SJSA1 (cell line): ENCODE measurements at places on chromosomes 1 and 21. TPM values are rescaled to one million over a fixed set of nuclear protein-coding genes. Genes with fewer than 3 reads are reported as not detected.
A peak's percentile ranks its signal among the peaks of the same experiment; 100 is the strongest.

DNA sequence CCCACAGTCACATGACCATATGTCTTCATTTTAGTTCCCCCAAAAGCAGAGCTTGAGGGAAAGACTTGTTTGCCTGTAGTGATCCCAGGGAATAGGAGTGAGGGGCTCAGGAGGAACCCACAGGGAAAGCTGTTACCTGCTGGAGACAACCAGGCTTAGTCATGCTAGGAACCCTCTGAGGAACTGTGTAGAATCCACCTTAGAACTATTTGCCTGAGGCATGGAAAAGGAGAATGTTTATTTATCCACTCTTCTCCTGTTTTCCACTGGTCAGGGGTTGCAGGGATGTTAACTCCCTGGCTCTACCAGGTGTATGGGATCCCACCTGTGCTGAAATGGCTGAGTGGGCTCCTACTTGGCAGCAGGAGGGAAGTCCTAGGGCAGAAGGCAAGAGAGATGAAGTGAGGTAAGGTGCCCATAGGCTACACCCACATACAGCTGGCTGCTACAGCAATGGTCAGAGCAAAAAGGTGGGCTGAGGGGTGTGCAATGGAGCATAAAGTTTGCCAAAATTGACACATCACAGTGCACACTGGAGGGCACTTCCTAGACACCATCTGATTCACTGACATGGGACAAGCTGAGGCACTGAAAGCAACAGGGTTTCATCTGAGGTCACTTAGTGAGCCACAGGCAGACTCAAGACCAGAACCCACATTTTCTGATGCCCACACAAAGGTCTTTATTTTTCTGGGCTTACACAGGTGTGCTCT is 29.7 kb upstream of the CYP4B1 start:
- DNase-seq, result no peak

DNA sequence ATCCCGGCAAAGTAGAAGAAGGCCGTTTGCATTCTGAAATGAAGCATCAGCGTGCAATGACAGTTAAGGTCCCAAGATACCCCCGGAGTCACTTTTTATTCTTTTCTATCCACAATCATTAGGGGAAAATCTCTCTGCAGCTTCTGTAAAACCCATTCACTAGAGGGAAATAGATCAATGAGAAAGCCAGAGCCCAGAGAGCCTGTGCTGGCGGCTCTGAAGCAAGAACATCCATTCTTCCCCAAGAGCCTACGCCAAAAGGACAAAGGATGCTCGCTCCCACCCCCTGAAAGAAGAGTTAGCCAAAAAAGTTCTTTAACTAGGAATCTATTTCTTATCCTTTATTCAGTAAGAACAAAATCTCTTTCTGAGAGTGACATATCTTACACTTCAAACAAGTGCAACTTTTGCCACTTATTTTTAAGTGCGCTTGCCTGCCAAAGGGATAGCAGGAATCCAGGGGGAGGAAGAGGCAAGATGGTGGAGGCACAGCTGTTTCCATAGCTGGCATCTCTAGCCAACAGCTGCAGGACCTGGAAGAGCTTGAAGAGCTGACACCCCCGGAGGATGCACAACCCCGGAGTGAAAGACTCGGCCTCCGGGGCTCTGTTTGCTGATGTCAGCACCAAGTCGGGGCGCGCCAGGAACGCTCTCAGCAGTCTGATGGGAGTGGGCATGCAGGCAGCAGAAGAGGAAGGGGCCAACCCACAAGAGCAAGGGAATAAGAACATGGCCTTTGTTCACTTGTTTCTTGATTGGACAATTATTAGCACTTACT is 68.7 kb downstream of the KCNN3 start:
- no peak for DNase-seq

DNA sequence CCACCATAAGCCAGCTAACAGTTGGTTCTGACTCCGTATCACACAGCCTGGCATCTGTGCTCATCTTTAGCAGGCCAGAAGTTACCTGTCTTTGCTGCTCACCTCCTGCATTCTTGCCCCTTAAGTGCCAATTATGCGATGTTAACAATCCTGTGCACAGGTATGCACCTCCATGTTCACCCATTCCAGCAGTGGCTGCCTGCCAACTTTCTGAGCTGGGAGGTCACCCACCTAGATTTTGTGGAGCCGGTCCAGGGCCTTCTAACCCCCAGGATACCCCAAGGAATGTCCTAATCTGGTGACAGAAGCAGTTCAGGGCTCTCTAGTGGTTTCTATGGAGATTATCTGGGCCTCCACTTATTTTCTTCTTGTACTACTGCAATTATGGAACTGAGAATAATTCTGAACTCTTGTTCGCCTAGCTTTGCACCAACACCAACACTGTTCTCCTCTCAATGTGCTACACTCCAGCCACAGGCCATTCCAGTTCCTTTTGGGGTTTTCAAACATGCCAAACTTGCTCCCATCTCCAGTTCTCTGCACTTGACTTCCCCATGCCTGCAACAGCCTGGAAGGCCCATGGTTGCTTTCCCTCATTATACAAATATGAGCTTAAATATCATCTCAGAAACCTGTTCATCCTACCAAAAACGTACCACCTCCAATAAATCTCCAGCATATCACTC is 9.0 kb downstream of the BCAR3 start:
- no peak for DNase-seq

DNA sequence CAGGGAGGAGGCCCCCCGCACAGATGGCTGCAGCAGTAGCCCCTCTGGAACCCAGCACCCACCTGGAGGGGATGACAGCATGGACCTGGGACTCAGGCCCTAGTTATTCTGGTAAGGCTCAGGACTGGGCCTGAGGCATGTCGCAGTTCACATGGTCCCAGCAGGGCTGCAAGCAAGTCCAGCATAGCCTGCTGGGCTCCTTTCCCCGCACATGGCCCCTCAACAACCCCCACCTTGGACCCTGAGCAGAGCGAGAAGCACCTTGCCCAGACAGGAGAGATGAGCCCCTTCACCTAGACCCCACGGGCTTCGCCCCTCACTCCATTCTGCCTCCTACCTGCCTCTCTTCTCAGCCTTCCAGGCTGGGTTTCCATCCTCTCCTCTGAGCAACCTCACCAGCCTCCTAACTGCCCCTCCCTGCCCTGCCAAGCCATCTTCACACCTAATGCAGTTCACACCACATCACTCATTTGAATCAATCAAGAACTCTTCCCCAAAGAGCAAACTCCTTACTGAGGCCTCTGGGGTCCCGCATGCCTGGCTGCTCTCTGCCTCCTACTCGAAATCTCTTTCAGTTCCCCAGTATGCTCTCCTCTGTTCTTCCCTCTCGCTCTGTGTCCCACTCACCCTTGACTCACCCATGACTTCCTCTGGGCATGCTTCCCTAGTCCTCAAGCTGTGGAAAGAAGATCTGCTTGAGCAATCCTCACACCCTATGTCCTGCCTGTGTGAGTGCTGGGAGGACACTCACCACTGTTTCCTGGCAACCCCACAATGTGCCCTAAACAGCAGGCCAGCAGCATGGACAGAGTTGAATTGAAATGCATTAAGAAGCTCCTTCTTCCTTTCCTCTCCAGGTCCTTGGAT is 9.4 kb upstream of the THEMIS2 start:
- DNase-seq, result peak; percentile 44

GRCh38 chr1:32666901-32667566 is 16.0 kb downstream of the RBBP4 start:
- DNase-seq, result no peak

- DNase-seq, result no peak
These were observed 131.7 kb downstream of the PSMG1 start for GRCh38 chr21:39051588-39051949.

- no peak for DNase-seq
These were observed 58.2 kb downstream of the FAF1 start for GRCh38 chr1:50901872-50902271.

DNA sequence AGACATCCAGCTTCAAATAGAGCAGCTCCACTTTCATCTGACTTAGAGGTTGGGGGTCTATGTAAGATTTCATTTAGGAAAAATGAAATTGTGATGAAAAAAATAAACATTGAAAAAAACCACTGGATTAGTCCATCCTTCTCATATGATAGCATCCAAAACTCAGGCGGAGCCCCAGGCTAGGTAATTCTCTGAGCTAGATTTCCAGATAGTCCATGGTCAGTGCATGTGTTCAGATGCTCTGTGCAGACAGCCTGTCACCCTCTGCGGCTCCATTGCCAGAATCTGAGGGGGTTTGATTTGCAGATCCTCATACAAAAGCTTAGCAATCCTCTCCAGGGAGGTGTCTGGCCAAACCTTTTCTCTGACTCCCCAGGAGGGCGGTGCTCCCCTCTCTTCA is 49.2 kb downstream of the C8B start:
- DNase-seq, result no peak

DNA sequence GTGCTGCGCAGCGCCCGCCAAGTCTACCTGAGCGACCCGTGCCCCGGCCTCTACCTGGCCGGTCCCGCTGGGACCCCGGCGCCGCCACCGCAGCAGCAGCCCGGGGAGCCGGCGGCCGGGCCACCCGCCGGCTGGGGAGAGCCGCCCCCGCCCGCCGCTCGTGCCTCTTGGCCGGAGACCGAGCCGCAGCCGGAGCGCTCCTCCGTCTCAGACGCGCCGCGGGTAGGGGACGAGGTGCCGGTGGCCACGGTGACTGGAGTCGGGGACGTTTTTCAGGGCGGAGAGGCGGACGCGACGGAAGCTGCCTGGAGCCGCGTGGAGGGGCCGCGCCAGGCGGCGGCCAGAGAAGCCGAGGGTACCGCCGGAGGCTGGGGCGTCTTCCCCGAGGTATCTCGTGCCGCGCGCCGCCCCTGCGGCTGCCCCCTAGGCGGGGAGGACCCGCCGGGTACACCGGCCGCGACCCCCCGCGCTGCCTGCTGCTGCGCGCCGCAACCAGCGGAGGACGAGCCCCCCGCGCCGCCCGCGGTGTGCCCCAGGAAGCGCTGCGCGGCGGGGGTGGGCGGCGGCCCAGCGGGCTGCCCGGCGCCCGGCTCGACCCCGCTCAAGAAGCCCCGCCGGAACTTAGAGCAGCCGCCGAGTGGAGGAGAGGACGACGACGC is 646 bp downstream of the IER5 start:
- DNase-seq, result no peak

DNA sequence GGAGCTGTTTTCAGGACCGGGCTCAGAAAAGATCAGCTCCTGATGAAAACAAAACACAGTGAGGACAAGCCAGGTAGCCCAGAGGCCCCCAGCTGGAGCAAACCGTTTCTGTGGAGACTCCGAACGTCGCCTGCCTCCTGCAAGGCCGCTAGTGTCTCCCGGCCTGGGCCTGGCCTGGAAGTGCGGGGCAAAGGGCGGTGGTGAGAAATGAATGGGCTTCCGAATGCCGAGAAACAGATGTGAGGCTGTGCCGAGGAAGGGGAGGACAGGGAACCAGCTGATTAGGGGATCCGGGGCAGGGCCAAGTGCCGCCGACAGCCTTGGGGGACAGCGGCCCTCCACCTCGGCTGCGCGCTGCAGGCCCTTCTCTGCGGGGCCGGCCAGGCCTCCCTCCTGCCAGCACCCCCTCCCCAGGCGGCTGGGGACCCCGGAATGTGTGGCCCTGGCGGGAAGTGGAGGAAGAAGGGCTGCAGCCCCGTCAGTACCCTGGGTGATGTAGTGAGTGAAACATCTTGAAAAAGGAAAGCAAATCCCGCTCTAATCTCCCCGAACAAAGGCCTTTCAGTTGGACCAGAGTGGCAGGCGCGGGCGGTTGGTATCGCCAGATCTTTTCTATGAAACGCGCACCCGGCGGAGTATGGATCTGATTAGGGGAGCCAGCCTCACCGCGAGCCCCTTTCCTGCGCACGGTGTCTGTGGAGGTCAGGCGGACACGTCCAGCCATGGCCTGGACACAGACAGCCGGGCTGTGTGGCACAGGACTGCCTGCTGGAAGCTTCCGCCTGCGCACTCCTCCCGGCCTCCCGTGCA is 52.6 kb downstream of the PRDM16 start:
- no peak for DNase-seq

Gene FAM151A
- total RNA-seq, result not detected in 2 replicates

Gene C2CD2
- total RNA-seq, result 9.3 and 17.1 TPM in 2 replicates

Gene ANKRD65
- not detected in 2 replicates for total RNA-seq

Gene AMY1C
- not detected in 2 replicates for total RNA-seq

Gene ENSA
- total RNA-seq, result 121 and 160 TPM in 2 replicates

Gene CD84
- total RNA-seq, result not detected in 2 replicates

Gene AZIN2
- total RNA-seq, result 3.0 and 9.7 TPM in 2 replicates
